Iris pigment epithelial cell (primary cell): ENCODE measurements at places on chromosomes 13 and 19.
A peak's percentile ranks its signal among the peaks of the same experiment; 100 is the strongest.

DNA sequence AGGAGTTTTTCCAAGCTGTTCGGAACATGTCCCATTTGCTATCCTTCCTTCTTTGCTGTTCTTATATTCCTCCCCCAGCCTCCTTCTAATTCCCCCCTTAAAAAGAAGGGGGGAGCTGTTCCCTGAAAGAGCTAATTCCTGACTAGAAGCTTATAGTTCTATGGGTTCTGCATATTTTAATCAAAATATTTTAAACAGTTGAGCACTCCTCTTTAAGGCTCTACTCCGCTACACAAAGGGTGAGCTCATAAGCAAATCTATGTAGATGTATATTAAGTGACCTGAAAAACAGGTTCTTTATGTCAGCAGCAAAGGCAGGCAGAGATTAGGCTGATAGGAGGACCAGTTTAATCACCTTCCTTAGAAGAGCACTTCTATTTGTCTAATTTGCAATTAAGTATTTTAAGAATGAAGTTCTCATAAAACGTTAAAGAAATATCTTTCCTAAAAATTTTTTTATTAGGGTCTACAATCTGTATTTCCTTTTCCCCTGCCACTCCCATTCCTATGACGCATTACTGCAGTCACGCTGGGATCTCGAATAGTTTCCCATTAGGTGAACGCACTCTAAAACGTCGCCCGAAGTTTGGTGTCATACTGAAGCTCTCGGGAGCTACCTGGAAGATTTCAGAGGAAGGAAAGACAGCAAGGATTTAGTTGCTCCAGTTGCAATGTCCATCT lies 5.2 kb downstream of the EFNB2 start:
- no peak for DNase-seq

DNA sequence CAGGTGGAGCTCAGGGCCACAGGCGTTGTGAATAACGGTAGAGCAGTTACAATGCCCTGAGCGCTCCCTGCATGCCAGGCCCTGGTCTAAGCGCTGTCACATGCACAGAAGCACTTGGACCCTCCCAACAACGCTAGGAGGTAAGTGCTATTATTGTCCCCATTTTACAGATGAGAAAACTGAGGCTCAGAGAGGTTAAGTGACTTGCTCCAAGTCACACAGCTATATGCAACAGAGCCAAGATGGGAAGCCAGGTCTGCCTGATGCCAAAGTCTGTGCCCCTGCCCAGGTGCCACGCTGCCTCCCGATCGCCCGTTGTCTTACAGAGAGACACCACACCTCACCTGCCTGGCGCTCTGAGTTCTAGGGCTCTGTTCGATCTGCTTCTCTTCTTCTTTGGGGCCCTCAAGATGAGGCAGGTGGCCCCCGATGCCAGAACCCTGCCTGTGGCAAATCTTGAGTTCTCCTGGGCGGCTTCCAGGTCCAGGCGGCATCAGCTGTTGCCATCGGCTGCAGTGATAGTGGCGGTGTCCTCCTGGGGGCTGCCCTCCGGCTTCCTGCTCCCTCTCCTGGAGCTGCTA lies 20.0 kb downstream of the YIPF2 start:
- DNase-seq: no peak

GRCh38 chr19:16473875-16474392 lies 2.2 kb upstream of the EPS15L1 start:
- no peak for DNase-seq

- DNase-seq: peak; percentile 76
Observed at GRCh38 chr19:11092181-11092538, 2.9 kb downstream of the LDLR start.

DNA sequence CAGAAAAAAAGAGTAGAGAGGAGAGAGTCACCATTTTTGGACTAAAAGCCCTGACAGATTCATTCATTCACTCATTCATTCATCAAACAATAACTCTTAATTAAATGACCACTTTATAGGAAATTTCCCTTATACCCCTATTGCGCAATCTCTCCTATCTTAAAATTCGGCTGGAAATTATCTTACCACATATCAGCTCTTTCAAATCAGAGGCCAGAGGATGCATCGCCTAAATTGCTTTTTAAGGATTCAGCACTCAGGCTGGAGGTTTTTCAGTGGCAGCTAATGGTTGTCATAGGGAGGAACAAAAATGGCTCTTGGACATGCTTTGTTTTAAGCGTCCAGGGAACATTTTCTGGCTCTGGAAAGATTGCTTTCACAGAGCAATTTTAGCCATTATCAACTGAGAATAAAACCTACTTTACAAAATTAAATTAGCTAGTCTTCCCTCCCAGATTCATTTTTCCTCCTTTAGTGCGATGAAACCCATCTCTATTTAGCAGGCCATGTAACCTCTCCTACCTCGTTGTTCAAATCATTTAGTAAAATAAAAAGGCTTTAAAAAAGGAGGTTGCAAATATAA lies 115.2 kb downstream of the OLFM4 start:
- DNase-seq: no peak

DNA sequence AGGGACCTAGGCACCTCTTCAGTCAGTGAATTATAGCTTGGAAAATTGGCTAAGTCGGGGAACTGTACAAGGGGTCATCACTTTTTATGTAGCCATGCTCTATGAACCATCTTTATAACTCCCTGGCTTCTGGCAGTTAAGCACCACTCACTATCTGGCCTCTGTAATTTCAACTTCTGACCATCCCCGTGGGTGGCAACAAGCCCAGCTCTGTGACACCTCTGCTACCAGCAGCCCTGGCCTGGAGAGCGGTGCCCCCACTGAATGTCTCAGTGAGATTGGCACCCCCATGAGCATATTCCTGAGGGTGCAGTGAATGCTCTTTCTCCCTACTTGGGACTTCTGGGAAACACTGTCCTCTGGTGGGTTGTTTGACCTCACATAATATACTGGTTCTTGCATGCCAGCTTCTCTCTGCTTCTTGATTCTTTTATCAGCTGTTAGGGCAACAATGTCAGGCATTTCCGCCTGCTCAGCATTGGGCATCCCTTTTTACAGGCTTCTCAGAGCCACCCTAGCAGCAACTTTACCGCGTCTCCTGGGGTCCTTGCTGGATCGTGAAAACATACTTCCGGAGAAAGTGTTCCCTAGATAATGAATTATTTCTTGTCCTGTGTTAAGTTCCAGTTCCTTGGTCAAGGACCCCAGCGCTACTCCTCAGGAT lies 10.4 kb downstream of the KL start:
- no peak for DNase-seq

- peak; percentile 19 for DNase-seq
Observed at GRCh38 chr13:51066091-51066831, 44.8 kb downstream of the C13orf42 start.

DNA sequence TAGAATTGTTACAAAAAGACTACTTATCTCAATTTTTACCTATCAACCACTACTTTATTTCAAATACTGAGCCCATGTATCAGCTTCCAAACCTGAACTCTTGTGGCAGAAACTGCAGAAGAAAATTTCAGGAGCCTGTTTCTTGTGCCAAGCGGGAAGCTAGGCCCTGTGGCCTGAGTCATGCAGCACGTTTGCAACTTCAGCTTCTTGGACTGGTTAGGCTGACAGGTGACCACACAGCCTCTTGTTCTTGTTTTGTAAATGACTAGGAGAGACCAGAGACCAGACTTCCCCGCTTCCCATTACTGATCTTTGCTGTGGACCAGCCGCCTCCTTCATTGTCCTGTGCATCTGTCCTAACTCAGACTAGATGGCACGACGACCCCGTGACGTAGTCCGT lies 3.4 kb upstream of the LAMP1 start:
- DNase-seq: no peak

GRCh38 chr13:51271528-51272085 lies 49.4 kb downstream of the FAM124A start:
- peak; percentile 56 for DNase-seq

DNA sequence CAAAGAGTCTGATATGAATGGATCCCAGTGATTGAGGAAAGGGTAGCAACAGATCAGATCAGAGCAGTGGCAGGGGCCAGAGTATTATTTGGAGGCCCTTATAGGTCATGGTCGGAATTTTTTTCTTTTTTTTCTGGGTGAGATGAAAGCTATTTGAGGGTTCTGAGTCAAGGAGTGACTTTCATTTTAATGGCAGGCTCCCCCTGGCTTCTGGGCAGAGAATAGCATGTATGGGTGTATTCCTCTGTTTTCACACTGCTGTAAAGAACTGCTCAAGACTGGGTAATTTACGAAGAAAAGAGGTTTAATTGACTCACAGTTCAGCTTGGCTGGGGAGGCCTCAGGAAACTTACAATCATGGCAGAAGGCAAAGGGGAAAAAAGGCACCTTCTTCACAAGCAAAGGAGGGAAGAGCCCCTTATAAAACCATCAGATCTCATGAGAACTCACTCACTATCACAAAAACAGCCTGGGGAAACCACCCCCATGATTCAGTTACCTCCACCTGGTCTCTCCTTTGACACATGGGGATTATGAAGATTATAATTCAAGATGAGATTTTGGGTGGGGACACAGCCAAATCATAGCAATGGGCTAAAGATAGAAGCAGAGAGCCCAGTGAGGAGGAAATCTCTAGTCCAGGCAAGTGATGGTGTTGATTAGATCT lies 3.0 kb upstream of the SLC6A16 start:
- peak; percentile 45 for DNase-seq

DNA sequence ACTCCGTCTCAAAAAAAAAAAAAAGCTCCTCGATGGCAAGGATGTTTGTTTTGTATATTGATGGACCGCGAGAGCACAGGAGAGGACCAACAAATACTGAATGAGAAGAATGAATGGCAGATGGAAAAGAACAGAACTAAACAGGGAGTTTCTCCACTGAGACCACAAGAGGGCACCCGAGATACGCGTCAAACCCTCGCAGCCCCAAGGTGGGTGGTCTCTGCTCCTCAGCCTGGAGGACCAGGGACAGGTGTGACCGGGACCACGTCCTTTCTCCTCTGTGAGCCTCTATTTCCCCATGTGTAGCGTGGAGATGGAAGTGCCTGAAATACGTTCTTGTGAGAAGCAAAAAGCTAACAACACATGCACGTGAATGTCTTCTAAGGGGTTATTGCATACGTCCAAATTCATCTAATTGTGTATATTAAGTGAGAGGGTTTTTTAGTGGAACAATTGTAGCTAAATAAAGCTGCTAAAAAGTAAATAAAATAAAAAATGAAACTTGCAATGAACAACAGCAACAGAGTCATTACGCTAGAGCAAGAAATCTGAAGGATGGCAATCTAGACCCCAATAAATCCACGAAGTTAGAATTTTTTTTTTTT lies 8.3 kb upstream of the CDC42EP5 start:
- peak; percentile 40 for DNase-seq

- no peak for DNase-seq
Observed at GRCh38 chr19:37955986-37956385, 49.0 kb downstream of the SIPA1L3 start.

- peak; percentile 88 for DNase-seq
Observed at GRCh38 chr13:90414691-90415596, 932.5 kb upstream of the MIR17HG start.

GRCh38 chr19:3233831-3234230 lies 9.4 kb downstream of the CELF5 start:
- no peak for DNase-seq

DNA sequence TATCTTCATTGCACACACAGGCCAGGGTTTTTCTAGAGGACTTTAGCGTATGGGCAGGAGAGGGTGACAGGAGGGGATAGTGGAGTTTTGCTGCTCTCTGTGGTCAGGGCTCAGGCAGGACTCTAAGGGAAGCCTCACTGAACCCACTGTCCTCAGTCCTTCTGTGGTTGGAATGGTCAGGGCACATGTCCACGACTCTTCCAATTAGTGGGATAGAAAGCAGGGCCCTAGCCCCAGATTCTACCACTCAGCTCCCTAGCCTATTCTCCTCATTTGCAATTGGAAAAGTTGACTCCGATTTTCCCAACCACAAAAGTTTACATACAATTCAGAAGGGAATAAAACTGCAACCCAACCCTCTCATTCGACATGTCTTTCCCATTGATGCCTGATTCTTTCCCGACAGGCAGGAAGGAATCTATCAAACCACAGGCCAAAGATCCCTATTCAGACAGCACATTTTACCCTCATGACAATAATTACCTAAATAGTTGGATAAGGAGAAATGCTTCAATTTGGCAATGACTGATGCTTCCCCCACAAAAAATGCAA lies 38.2 kb downstream of the TGDS start:
- DNase-seq: no peak

DNA sequence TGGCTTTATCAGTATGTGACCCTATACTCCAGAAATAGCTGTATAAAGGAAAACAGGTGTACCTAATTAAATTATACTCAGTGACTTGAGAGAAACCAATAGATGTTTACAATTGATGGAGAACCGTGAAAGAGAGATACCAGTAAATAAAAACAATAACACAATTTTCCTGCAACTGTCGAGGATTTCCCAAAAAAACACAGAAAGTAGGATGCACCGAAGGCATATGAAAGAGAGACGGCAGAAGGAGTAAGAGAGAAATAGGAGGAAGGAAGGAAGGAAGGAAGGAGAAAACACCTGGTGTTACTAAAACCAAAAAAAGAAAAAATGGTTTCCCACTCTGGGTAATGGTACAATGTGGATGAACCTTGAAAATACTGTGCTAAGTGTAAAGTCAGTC lies 6.8 kb upstream of the ZNF229 start:
- no peak for DNase-seq
